ENCODE measurements at places on chromosomes 11 and 22.
A peak's percentile ranks its signal among the peaks of the same experiment; 100 is the strongest.

DNA sequence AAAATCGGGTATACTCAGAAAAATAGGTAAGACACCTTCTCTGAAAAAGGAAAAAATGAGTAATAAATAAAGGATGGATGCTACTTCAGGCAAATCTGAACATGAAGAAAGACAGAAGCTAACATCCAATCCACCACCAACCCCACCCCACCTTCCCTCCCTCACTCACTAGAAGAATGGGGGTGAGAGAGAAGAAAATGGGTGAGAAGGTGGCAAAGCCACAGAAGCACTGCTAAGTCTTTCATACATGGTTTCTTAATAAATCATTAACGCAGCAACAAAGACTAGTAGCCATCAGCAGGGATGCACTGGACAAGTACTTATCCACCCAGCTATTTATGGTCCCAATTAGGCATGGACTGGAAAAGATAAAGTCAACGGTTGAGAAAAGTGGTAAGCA, 5.9 kb downstream of the FHIP1B start:
- no peak for DNase-seq

DNA sequence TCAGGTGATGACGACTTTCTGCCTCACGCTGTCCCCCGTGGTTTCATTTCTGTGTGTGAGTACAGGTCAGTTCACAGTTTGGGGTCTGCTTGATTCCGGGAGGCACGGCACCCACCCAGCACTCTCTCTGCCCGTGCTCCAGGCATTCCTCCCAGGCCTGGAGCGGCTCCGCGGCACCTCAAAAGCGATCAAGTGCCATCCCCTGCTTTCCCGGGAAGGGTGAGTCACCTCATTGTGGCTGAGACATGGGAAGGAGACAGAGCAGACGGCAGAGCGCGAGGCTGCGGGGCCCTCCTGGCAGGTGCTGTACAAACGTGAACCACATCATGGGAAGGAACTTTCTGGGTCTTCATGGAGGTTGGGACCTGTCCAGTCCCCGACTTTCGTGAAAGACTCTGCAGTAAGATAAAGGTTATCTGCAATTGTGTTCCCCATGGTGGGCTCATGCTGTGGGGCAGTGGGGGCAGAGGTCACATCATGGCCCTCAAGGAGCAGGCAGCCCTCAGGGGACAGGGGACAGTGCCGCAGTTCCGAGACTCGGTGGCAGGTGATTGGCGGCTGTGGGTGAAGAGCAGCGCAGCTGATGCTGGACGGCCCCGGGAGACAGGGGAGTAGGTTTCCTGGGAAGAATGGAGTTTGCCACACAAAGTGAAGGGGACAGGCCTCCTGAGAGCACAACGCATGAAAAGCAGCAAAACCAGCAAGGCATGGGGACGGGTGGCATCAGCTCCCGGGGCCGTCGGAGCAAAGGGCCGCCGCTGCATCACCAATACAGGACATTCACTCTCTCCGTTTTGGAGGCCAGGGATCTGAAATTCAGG, 65.3 kb downstream of the CELSR1 start:
- no peak for DNase-seq

DNA sequence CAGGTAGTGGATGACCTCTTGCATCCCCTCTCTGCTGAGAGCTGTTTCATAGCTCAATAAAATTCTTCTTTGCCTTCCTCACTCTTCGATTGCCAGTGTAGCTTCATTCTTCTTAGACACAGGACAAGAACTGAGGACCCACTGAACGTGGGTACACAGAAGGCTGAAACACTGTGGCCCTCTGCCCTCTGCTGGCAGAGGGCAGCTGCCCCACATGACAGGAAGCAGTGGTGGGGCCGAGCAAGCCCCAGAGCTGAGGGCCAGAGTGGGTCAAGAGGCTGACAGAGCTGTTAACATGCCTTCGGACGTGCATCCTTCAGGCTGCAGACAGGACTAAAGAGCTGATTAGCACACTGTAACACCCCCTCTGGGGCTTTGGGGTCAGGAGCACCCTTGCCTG, 15.6 kb downstream of the SMC1B start:
- no peak for DNase-seq

GRCh38 chr11:69599502-69599901, 41.5 kb upstream of the CCND1 start:
- DNase-seq: peak; percentile 32

DNA sequence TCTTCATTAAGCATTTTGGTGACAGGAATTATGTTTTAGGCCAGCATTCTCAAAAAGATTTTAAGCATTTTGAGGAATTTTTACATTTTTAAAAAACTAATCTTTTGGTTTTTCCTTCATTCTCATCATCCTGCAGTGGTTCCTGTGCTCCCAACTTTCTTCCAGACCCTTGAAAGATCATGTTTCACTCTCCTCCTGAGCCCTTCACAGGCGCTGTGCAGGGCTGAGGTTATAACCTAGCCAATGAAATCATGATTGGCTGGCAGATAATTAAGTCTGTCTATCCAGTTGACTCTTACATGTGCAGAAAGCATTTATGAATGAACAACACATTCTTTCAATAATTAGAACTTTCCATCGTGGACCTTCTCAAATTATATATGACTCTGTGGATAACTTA, 226.3 kb downstream of the DDX10 start:
- DNase-seq: no peak
